ENCODE measurements at places on chromosomes 3 and 15. TPM values are rescaled to one million over a fixed set of nuclear protein-coding genes. Genes with fewer than 3 reads are reported as not detected.

Gene IQCF5
- polyA plus RNA-seq = not detected

DNA sequence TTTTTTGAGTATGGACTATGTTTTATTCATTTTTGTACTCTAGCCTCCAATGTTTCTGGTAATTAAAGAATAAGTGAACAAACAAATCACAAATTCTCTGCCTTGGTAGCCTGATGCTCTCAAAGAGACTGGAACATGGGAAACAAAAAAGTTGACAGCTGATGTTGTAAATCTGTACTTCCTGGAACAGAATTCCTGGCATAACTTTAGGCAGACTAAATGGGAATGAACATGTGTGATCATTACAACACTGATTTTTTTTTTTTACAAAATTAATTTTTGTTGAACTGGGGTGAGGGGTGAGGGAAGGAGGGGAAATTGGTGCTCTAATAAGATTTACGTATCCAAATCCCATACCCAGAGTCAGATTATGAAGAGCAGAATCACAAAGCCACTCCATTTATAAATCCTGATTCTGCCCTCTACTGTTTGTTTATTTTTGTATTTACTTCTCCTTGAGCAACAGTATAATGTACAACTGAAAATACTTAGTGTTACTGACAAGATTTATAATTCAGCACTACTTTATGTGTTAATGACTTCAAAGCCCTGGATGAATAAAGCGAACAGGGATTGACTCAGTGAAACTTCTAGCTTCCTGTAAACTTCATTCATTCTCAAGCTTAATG is 165.0 kb downstream of the FRMD5 start:
- no peak for DNase-seq

- DNase-seq = peak; percentile 11
Measured at GRCh38 chr15:82186719-82187406, 75.7 kb downstream of the EFL1 start.

DNA sequence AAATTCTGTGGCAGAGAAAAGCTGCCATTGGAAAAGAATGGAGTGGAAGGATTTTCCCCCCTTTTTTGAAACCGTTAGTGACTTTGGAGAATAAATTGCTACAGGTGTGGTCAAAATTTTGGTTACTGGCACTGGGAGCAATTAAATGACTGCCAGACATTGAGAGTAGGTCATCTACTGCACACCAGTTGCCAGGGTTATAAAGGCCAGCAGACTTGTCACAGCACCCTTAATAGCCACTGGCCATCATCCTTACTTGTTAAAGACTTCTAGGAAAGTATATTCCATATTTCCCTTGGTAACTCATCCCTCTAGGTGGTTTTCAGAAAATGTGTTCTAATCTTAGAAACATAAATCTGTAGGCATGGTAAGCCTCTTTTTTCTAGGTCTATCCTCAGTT is 8.0 kb downstream of the PIK3CA start:
- DNase-seq = no peak

DNA sequence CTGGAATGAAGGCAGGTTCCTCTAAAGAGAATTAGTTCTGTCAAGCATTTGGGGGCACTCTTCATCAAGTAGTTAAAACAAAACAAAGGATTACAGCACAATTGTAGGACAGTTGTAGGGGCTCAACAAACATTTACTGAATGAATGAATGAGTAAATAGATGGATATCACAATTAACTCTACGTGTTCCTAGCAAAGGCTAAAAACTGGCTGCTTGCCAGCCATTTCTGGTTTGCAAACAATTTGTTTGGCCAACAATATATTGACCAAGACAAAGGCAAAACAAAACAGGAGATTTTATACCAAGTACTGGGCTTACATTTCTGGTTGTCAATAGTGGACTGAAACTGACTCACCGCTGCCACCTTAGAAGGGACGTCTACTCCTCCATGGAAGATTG is 116.8 kb downstream of the ZNF280D start:
- DNase-seq = no peak

- peak; percentile 20 for DNase-seq
Measured at GRCh38 chr3:112904786-112905185, 58.1 kb upstream of the CD200R1L start.

DNA sequence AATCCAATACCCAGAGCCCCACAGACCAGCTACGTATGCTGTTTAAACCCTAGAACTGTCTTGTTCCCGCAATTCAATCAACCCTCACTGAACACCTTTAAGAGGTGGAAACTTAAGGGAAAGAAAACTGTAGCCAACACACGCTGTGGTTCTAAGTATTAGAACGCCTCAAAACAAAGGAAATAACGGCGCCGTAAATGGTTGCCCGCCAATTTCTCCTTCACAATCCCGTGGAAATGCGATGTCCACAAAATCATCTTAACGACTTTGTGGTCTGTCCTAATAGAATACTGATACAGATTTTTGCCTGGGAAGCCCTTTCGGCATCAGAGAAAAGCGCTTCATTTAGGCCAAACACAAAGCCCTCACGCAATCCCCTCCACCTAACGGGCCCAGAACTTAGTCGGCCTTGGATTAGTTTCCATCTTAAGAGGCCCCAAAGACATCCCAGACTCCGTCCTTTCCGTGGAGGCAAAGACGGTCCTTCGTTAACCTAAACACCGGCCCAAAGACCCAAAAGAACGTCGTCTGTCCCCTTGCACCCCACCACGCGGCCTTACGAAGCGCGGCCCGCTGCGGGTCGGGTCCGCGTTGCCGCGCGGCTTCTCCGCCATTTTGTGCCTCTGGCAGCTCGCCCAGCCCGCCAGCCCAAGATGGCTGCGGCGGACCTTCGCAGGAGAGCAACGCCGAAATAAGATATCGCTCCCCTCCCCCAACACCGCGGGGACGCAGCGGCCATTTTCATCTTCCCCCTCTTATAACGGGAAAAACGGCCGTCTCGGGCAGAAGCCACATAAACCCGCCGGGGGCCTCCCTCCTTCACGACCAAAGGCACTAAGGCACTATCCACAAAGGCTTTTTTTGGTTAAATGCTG is 763 bp downstream of the TRA2B start:
- peak; percentile 93 for DNase-seq

GRCh38 chr3:61983479-61983878 is 389.9 kb downstream of the FEZF2 start:
- no peak for DNase-seq

Gene GOLGA6L7
- polyA plus RNA-seq = not detected

GRCh38 chr15:81118361-81118760 is 15.7 kb upstream of the CFAP161 start:
- DNase-seq = no peak

DNA sequence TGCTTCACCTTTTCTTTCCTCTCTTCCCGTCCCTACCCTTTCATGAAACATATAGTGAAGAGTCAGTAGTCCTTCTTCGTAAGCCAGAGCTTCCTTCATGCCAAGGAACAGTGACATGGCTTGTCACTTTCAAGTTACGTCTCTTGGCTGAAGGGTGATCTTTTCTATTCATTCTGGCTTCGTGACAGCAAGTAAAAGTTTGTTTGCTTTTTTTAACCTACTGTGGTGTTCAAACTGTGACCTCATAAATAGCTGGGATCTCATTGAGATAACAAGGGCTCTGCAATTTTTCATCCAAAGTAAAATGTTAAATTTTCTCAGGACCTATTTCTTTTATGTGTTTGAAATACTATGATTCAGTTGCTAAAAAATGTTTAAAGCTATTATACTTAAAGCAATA is 10.5 kb downstream of the CDIN1 start:
- no peak for DNase-seq

Gene SLC35G2
- polyA plus RNA-seq = 0.07 TPM

Gene EIF4E3
- 1.6 TPM for polyA plus RNA-seq

- no peak for DNase-seq
Measured at GRCh38 chr3:140726066-140726465, 48.2 kb downstream of the TRIM42 start.

DNA sequence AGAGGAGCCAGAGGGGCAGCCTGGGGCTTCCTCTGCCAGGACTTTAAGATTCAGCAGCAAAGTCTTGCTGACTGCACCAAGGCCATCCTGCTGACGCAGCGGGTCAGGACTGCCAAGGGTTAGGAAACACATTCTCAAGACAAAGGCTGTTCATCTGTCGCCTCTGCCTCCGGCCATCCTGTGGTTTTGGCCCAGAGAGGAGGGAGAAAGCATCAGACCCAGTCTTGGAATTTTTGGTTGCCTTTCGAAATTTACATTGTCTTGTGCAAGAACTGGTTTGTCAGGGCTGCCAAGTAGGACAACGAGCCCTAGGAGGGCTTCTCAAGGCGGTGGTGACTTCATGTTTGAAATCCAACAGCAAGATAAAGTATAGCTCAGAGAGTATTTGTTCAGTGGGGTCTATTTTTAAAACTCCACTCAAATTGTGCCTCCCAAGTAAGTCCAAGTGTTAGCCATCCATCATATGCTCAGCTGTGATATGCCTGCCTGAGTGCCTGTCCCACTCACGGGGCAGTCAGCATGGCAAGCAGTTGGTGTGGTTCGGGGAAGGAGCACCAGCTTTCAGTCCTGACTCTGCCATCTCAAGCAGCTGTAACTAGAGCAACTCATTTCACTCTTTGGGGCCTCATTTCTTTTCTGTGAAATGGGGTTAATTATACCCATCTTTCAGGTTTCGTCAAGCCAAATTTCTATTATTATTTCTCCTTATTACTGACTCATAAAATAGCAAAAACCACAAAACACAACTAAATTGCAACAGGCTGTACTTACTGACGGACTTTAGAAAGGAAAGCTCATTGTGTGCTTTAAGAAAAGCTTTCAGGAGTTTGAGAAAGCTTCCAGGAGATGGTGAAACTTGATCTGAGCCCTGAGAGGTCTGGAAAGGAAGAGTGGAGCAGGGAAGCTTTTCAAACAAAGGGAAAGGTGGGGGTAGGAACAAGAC is 42.4 kb upstream of the RHO start:
- DNase-seq = no peak

DNA sequence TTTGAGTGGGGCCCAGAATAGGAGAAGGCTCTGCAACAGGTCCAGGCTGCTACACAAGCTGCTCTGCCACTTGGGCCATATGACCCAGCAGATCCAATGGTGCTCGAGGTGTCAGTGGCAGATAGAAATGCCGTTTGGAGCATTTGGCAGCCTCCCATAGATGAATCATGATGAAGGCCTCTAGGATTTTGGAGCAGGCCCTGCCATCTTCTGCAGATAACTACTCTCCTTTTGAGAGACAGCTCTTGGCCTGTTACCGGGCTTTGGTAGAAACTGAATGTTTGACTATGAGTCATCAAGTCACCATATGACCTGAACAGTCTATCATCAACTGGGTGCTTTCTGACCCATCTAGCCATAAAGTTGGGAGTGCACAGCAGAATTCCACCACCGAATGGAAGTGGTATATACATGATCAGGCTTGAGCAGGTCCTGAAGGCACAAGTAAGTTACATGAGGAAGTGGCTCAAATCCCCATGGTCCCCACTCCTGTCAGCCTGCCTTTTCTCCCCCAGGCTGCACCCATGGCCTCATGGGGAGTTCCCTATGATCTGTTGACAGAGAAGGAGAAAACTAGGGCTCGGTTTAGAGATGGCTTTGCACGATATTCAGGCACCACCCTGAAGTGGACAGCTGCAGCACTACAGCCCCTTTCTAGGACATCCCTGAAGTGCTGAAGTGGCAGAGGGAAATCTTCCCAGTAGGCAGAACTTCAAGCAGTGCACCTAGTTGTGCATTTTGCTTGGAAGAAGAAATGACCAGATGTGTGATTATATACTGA is 971.4 kb downstream of the MCTP2 start:
- DNase-seq = no peak

Gene ANKRD63
- polyA plus RNA-seq = not detected

Gene NTRK3
- polyA plus RNA-seq = not detected

Gene TMC3
- not detected for polyA plus RNA-seq

- DNase-seq = no peak
Measured at GRCh38 chr15:83657549-83657948, 3.6 kb downstream of the ADAMTSL3 start.

Gene INSYN1
- polyA plus RNA-seq = not detected

DNA sequence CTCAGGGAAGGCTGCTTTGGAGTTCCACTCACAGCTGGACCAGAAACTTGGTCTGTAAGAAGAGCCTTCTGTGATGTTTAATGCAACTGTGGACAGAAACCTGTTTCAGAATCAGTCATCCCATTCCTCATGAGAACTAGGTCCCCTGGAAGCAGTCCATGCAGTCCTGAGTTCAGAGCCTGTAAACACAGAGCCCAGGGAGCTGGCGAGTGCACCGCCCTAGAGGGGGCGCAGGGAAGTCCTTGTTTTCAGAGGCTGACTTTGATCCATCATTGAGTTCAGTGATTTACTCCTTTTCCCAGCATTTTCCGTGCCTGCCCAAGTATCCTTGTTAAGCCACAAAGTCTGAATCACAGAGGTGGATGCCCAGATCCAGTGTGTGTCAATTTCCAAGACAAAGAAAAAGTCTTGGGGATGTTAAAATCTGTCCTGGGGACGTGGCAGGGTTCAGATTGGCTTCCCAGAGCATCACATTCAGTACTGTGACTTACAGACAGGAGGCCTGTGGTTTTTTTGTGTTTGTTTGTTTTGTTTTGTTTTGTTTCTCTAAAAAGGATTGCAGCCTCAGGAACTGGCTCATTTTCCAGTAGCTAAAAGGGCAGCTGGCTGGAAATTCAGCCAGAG is 9.8 kb upstream of the TXNRD3 start:
- DNase-seq = no peak

DNA sequence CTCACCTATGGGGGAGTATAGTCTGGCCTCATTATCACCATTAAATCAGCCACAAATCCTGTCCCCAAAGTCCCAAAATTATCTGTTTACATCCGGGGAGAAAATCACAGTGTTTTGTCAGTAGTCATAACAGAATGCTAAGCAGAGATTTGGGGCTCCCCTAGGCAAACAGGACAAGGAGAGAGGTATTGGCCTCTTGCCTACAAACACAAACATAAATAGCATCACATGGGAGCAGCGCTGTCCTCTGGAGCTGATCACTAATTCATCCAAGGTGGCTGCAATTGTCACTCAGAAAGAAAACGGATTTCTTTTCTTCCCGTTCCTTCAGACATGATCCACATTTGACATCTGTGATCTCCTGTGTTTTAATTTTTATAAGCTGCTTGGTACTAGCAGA is 1028.1 kb downstream of the NTRK3 start:
- no peak for DNase-seq

DNA sequence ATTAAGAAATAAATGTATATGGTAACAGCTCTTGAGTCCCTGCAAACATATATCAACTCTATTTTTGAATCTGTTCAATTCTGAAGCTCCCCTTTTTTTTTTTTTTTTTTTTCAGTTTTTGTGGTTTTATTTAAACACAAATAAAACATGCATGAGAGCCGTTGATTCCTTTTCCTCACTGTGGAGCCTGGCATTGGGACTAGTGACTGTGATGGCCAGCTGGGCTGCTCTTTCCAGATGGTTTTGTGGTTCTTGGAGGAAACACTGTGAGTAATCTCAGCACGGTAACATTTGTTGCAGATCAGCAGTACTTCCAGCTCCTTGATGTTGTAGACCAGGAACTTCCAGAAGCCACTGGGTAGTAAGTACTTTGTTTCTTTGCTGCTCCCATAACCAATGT is 15.9 kb downstream of the EMC7 start:
- no peak for DNase-seq

GRCh38 chr3:10279384-10280176 is 13.2 kb downstream of the GHRL start:
- no peak for DNase-seq

GRCh38 chr3:186268616-186269448 is 93.2 kb downstream of the DGKG start:
- DNase-seq = no peak
